A375 (cell line): ENCODE measurements at places on chromosomes 5 and 9. TPM values are rescaled to one million over a fixed set of nuclear protein-coding genes. Genes with fewer than 3 reads are reported as not detected.

Gene ANKRD34B
- not detected in 2 replicates for total RNA-seq

Gene CDH6
- 1.8 TPM in 2 replicates for total RNA-seq

Gene NR4A3
- 0.60 and 1.9 TPM in 2 replicates for total RNA-seq

Gene CANX
- total RNA-seq = 338 and 380 TPM in 2 replicates

Gene GARIN3
- total RNA-seq = not detected in 2 replicates

Gene CD180
- total RNA-seq = not detected in 2 replicates

Gene ENHO
- not detected in 2 replicates for total RNA-seq

Gene TMEM232
- 0.45 and 2.4 TPM in 2 replicates for total RNA-seq

Gene GABRA1
- total RNA-seq = not detected in 2 replicates

Gene PROB1
- total RNA-seq = 0.79 and 1.1 TPM in 2 replicates

Gene LAMC3
- 0.11 and 1.5 TPM in 2 replicates for total RNA-seq

Gene TMEFF1
- total RNA-seq = 0.45 and 1.5 TPM in 2 replicates

Gene SCGB3A1
- not detected in 2 replicates for total RNA-seq

Gene ANKRD31
- total RNA-seq = 0.32 and 0.34 TPM in 2 replicates

Gene SLC6A3
- not detected in 2 replicates for total RNA-seq

Gene C9
- total RNA-seq = not detected in 2 replicates

Gene NKD2
- 0.49 and 0.72 TPM in 2 replicates for total RNA-seq

Gene HTR4
- not detected in 2 replicates for total RNA-seq

Gene LCP2
- 0.05 and 1.1 TPM in 2 replicates for total RNA-seq

Gene SOHLH1
- not detected in 2 replicates for total RNA-seq

Gene EIF4E1B
- not detected in 2 replicates for total RNA-seq

Gene IL31RA
- 3.9 and 5.0 TPM in 2 replicates for total RNA-seq

Gene KCNMB1
- total RNA-seq = not detected in 2 replicates

Gene KCTD16
- total RNA-seq = 0.03 TPM in 1 of 2 replicates, not detected in the other

Gene FAM81B
- total RNA-seq = not detected in 2 replicates

Gene KCNT1
- total RNA-seq = not detected in 2 replicates

Gene C5orf63
- total RNA-seq = 1.7 and 2.9 TPM in 2 replicates

Gene PCDHGB6
- total RNA-seq = 0.80 and 1.2 TPM in 2 replicates
